ENCODE measurements at places on chromosomes 12 and 14.

DNA sequence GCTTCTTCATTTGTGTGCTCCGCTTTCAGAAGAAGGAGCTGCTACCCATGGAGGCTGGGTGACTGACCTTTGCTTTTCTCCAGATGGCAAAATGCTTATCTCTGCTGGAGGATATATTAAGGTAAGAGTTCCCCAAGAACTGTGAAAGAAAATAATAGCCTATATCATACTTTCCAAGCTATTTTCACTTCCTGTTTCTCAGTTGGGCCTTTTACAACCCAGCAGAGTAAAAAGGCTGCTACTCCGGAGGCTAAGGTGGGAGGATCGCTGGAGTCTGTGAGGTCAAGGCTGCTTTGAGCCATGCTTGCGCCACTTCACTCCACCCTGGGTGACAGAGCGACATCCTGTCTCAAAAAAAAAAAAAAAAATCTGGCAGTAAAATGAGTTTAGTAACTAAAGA is 82.1 kb downstream of the APAF1 start:
- no peak for DNase-seq

GRCh38 chr12:91249518-91250272 is 67.1 kb upstream of the DCN start:
- no peak for DNase-seq

DNA sequence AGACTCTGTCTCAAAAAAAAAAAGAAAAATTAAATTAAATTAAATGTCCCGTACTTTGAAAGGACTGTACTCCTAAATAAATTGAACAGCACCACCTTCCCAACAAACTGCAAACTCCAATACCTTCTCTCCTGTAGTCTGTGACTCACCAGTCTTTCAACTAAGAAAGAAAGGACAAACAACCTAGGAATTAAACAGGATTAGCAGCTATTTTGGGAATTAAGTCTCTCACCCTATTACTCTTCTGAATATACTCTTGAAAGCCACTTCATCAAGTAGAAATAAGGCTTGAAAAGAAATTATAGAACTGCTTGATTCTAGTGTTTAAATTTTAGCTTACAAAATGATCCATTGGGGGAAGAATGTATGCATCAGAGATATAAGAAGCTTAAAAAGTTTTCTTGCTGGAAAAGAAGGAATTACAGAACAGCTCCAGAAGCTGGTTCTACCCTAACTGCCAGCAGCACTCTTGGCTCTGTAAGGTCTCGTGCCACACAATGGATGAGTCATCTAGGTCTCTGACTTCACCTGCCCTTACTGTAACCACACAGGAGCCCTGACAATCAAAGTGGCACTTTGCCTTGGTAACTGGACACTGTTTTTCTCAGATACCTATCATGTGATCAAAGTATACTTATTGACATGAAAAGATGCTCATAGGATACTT is 57.0 kb upstream of the CERS5 start:
- peak; percentile 59 for DNase-seq

DNA sequence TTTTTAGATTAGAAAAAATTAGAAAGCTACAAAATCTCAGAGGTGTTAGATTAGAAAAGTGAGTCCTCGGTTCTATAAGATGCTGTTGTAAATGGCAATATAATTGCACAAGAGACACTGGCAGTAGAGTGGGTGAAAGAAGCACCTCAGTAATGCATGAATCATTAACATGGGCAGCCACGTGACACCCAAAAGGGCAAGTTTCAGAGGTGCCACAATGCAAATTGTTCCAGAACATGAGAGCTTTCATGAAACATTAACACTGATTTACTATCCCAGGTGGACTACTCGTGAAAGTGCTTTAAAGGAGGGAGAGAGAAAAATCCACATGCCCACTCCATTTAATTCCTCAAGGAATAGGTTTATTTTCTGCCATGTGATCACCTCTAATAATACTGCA is 108.4 kb downstream of the PTPRR start:
- DNase-seq = no peak
